ENCODE measurements at places on chromosomes 5 and 9.
A peak's percentile ranks its signal among the peaks of the same experiment; 100 is the strongest.

GRCh38 chr5:10910261-10910660 lies 149.2 kb upstream of the DAP start:
- DNase-seq, result no peak

GRCh38 chr9:107919263-107919662 lies 429.7 kb upstream of the KLF4 start:
- DNase-seq, result no peak

- peak; percentile 11 for DNase-seq
These were observed 318.3 kb upstream of the ITGA1 start for GRCh38 chr5:52469420-52469819.

DNA sequence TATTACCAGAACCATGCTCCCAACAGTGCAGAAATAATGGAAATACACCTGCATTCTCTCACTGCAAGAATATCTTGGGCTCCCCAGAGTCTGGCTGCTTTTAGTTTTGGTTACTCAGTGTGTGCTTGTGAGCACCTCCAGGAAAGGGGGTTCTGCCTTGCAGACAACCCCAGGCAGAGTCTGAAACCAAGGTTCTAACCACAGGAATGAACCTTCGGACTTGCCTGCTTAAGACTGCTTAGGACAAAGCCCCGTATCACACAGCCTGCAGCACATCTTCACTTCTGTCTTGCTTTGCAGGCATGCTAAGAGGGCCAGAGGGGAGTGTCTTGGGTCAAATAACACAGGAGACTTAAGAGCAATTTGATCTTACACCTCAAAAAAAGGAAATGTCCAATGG lies 94.8 kb upstream of the SPATA31C2 start:
- no peak for DNase-seq

- DNase-seq, result no peak
These were observed 83.3 kb downstream of the AOPEP start for GRCh38 chr9:94809778-94810177.

- DNase-seq, result no peak
These were observed 42.3 kb downstream of the MACROH2A1 start for GRCh38 chr5:135356522-135357318.

DNA sequence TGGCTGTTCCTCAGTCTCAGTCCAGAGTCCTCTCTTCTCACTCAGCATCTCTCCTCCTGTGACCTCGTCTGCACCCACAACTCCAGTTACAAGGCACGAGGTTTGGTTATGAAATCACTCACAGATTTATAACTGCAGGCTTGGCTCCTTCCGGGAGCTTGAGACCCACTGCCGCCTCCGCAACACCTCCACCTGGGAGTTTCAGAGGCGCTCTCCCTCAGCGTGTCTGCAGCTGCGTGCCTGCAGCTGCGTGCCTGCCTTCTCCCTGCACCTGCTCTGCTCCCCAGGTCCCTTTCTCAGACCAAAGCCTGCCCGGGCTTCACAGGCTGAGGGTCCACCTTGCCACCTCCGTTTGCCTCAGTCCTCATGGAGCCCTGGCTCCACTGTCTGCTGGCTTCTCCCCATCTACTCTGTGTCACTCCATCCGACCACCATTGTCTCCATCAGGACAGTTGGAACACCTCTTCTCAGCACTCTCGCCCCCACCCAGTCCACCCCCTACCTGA lies 51.5 kb downstream of the HRH2 start:
- DNase-seq, result no peak

DNA sequence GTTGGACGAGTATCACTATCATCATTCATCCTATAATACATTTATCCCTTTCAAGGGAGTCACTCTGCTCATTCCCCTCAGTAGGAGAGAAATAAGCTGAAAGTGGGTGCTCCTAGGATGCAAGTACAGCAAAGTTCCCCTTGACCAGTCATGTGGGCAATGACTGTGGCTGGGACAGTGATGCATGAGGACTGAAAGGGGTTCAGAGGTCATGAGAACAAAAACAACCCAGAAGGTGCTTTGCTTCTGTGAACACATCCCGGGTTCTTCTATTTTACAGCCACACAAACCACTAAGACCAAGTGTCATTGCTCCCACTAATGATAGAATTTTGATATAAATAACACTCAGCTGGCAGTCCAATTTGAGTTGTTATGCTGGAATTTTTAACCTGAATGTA lies 177.8 kb upstream of the ADCY2 start:
- no peak for DNase-seq

DNA sequence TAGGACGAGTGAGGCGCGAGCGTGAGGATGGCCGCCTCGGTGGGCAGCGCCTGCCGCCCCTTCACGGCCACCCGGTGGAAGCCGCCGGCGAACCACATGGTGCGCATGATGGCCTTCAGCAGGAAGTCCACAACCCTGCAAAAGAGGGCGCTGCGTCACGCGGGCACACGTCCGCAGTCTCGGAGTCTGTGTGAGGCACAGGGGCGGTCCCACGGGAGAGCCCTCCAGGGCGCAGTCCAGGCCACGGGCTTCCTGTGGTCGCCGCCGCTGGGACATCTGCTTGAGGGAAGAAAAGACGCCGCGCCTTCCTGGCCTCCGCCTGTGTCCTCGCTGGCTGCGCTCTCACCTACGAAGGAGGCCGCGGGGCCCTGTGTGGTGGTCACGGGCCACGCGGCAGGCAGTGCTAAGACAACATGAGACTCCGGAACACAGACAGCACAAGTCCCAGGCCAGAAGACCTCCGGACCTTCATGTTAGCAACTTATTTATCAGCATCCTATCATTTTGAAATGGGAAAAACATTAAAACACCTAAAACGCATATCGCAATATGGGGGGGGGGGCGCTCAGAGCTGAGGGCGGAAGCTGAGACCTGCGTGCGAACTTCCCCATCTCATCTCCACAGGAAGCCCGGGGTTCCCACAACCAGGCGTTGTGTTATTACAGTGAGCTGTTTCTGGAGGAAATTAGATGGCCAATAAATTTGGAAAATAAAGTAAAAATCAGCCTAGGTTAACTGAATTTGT lies 28.8 kb downstream of the LPCAT1 start:
- no peak for DNase-seq

- DNase-seq, result no peak
These were observed 23.6 kb downstream of the TRIM14 start for GRCh38 chr9:98095401-98095800.

DNA sequence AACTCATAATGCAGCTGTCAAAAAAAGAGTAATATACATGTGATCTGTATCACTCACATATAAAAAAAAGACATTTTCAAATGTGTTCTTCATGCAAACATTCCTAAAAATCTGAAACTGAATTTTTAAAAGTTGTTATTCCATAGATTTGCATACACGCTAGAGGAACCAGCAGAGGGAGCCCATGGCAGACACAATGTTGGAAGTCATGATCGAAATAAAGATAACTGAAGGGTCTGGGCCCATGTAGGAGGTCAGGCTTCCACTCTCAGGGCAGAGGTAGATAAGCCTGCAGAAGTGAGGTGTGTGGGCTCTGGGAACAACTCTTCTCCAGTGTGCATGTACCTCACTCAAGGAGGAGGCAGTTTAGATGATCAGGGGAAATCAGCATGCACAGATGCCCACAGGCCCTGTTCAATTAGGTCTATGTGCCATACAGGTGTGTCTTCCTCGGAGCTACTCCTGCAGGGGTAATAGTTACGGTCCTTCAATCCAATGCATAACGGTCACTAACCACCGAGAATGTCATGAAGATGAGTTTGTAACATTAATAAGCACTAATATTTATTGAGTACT lies 208.6 kb downstream of the EPB41L4A start:
- peak; percentile 28 for DNase-seq

DNA sequence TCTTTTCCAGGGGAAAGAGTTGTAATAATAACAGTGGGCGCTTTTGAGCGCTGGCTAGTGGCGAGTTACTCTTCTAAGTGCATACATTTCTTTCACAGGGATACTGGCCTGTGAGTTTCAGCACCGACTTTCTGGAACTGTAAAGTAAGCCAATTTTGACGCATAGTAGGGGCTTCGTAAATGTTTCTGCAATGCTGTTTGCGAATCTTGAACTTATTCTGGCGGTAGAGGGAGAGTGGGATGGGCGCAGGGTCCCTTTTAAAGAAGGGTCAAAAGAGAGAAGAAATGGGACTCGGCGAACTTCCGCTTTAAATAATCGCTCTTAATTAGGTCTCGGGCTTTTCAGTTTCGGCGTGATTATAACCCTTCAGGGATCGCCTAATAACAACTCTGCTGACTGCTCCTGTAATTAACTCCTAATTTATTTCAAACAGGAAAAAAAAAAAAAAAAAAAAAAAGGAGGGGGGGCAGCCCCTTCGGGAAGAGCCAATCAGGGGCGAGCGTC lies 351 bp upstream of the MSX2 start:
- no peak for DNase-seq

- DNase-seq, result no peak
These were observed 48.4 kb downstream of the ZNF608 start for GRCh38 chr5:124697933-124698591.

DNA sequence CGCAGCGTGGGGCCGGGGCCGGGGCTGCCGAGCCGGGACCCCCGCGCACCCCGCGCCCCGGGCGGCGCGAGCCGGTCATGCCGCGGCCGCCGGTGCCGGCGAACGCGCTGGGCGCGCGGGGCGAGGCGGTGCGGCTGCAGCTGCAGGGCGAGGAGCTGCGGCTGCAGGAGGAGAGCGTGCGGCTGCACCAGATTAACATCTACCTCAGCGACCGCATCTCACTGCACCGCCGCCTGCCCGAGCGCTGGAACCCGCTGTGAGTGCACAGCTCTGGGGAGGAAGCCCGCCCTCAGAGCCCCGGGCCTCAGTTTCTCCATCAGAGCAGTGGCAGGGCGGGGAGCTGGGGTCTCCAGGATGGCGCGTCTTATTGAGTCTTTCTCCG lies 335 bp downstream of the GALNT12 start:
- DNase-seq, result no peak

DNA sequence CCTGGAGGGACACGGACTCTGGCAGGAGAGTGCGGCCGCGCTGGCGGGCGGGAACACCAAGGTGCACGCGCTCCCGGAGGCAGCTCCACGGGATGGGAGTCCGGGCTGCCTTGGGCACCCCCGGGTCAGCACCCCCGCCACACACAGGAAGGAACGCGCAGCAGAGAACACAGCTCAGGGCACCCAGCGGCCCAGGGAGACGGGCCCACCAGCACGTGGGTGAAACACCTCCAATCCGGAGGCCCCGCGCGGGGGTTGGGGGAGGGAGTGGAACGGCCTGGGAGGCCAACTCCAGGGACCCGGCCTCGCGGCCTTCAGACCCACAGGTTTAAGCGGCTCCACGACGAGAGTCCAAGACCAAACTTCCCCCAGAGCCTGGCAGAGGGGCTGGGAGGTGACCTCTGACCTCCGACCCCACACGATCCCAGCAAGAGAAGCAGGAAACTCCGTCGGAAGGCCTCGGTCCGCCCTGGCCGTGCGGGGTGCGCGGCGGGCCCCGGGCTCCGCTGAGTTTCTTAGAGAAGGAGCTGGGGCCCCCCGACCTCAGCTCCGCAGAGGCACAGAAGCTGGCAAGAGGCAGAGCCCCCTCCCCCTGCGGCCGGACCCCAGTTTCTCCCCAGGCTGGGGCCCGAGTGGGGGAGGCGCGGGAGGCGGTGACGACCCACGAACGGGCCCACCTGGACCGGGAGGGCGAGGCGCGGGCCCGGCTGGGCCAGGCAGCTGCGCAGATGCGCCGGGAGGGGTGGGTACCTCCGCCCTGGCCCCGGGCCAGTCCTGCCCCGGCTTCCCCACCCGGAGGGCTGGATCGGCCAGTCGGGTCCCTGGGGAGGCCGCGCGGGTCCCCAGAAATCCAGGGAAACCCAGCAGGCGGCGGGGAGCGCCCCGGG lies 851 bp downstream of the NACC2 start:
- DNase-seq, result no peak

DNA sequence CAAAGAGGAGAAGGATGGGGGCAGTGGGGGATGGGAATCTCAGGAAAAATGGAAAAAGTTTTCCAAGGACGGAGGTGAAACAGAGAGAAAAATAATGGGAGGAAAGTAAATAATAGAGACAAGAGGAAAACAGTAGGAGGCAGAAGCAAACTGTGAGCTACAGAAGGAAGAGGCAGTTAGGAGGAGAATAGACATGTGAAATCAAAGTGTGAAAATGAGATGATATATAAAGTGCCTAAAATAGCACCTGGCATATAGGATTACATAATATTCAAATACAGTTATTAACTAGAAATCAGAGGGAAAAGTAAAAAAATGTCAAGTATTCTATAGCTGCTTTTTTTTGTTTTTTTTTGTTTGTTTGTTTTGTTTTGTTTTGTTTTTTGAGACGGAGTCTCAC lies 44.0 kb upstream of the PLIN2 start:
- DNase-seq, result no peak

DNA sequence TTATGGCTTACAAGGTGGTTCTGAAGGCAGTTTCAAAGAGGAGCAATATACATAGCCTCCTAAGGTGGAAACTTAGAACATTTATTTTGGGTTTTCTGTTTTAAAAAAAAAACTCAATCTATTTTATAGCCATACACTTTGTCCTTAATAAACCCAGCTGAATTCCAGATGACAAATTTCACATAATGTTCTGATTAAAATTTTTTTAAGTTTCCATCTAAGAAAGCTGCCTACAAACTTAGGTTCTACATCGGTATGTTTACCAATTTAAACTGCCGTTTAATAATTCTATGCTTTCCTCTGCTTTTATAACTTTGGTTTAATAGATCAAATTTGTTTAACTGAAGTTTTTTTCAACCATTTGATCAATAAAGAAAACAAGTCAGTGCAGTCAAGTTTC lies 12.5 kb downstream of the NR3C1 start:
- no peak for DNase-seq

- no peak for DNase-seq
These were observed 16.3 kb downstream of the AGGF1 start for GRCh38 chr5:77046416-77047073.

GRCh38 chr9:129273941-129274684 lies 96.1 kb upstream of the IER5L start:
- no peak for DNase-seq

Data from hindlimb muscle (tissue), 1 donor.